ENCODE measurements at places on chromosomes 1 and 21.
A peak's percentile ranks its signal among the peaks of the same experiment; 100 is the strongest.

GRCh38 chr1:107803579-107803978, 161.4 kb downstream of the VAV3 start:
- DNase-seq: no peak

- no peak for DNase-seq
These were observed 9.1 kb downstream of the PPFIA4 start for GRCh38 chr1:203035111-203036000.

GRCh38 chr1:29984862-29985605, 738.4 kb downstream of the MATN1 start:
- no peak for DNase-seq

DNA sequence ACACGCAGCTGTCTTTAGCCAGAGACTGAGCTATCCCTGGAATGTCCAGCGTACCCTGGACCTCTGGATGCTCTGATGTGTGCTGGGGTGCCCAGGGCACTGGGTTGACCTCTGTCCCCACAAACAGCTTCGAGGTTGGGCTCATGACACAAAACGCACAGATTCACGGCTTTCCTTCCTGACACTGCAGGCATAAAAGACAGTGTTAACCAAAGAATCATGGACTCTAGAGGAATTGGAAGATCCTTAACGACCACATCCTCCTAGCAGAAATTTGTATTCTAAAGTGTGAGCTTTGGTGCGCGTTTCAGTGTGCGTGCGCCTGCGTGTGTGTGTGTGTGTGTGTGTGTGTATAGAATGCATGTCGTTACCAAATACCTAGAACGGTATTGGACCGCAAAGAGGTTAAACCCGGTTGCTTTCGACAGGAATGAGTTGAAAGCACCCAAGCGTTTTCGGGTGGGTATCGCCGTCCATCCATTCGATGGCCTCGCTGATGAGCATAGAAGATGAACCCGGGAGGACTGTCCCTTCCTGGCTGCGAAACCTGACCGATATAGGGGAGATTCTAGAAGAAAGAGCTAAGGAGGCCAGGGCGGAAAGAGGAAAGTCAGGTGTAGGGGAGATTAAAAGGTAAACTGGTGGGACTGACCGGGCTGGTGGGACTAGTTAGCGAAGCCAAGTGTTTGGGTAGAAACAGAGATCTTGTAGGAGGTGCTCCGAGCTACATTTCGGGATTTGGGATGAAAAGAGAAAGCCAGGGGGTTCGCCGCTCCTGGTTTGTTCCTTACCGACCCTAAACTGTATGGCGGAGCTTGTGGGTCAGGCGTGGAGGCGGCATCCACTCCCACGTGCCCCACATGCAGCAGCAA, 6.8 kb upstream of the LHX9 start:
- no peak for DNase-seq

GRCh38 chr1:147207192-147207591, 17.9 kb downstream of the FMO5 start:
- DNase-seq: no peak

DNA sequence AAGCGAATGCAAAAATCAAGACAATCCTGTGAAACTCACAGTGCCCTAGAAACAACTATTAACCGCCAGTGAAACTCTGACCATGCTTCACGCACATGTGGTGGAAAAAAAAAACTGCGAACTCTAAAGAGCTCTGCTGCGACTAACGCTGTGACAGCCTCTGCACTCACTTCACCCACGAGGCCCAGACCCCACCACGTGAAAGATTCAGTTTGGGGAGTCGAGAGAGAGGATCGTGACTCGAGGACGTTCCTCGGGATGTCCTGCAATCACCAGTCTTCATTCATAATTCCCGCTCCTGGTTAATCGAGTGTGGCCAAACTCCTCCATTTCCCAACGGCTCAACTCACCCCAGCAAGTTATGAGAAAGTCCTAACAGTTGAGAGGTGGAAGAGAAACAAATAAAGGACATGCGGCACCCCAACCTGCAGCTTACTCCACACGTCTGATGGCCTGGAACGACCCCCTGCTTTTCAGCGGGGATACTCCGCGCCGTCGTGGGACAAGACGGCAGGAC, 1.1 kb downstream of the SERBP1 start:
- DNase-seq: no peak

GRCh38 chr1:214844319-214844718, 238.2 kb upstream of the KCNK2 start:
- DNase-seq: no peak

GRCh38 chr1:46179138-46180081, 3.1 kb upstream of the P3R3URF start:
- peak; percentile 70 for DNase-seq

- no peak for DNase-seq
These were observed 36.8 kb upstream of the PTBP2 start for GRCh38 chr1:96684744-96685143.

GRCh38 chr1:229262239-229262638, 8.7 kb upstream of the RAB4A start:
- DNase-seq: no peak

DNA sequence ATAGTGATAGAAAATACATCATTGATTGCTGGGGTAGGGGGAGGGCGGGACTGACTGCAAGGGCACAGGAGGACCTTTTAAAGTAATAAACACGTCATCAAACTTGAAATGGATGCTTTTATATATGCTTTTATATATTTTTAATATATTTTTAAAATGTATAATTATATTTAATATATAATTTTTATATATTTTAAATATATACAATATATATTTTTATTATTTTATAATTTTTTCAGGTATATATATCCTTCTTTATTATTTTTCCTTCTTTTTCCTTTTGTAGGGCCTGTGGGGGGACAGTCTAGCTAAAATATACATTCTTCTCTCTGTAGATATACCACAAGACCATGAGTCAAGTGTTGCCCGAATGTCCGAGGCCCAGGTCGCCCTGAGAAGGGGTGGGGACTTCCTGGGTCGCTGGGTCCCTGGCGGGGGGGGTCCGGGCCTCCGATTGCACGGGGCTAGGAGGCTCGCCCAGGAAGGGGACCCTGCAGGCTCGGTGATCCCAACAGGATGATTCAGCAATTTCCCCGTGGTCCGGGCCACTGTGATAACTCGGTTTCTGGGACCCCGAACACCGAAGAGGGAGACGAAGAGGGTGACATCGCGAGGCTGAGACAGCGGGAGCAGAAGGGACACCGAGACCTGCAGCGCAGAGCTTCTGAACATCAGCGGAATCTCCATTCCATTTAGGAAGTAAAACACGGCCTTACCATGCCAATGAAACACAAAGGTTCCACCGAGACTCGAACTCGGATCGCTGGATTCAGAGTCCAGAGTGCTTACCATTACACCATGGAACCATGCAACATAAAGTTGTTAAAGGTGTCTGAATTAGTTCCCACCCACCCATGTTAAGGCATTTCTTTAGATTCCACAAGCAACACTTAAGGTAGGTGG, 112.5 kb upstream of the NBPF11 start:
- DNase-seq: no peak

GRCh38 chr1:66925558-66925910, 744 bp downstream of the MIER1 start:
- DNase-seq: no peak

- no peak for DNase-seq
These were observed 15.8 kb downstream of the HSPG2 start for GRCh38 chr1:21921100-21921875.

GRCh38 chr1:87094238-87094637, 179.8 kb downstream of the HS2ST1 start:
- DNase-seq: no peak

GRCh38 chr1:93468662-93469061, 20.7 kb downstream of the FNBP1L start:
- DNase-seq: no peak

DNA sequence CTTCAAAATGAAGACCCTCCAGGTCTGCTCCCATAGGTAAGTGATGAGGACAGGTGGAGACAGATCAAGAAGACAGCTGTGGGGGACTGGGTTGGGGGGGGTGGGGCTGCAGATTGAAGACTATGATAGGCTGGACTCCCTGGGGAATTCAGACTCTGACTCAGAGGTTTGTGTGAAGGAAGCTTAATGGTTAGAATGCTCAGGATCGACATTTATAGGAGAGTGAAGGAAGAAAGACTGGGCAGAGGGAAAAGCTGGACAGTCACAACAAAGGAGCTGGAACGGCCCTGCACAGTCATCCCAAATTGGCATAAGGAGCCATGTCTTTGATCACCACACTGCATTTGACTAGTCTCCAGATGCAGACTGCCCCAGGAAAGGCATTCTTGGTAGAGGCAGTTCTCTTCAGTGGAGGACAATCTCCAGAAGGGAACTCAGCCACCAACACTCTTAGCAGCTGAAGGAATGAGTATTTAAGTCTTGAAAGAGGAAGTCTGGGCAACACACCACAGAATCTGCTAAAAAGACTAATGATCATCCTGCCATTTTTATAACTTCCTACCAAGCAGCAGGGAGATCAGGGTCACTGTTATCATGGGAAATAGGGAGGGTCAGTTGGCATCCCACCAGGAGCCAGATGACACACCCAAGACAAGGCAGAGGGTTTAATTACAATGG, 120.0 kb upstream of the ZC3H11B start:
- no peak for DNase-seq

- no peak for DNase-seq
These were observed 12.7 kb upstream of the ASAP3 start for GRCh38 chr1:23496490-23497181.

DNA sequence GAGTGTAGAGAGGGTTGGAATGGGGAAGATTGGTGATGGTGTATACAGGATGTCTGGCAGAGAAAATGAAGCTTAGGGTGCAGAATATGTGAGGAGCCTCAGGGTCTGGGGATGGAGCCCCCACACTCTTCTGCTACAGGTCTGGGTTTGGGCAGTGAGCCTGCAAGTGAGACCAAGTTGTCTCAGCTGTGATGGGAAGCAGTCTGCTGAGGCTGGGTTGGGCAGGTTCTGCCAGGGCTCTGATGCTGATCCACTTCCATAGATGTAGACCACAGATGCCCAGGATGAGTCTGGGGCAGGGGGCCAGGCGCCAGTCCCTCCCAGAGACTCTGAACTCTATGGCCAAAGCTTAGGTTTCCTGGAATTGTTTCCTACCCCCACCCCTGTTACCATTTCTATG, 516.9 kb downstream of the PTPRU start:
- DNase-seq: no peak

GRCh38 chr1:30684881-30685795, 38.2 kb downstream of the MATN1 start:
- DNase-seq: no peak

GRCh38 chr1:11000526-11000925, 11.9 kb upstream of the TARDBP start:
- DNase-seq: no peak

DNA sequence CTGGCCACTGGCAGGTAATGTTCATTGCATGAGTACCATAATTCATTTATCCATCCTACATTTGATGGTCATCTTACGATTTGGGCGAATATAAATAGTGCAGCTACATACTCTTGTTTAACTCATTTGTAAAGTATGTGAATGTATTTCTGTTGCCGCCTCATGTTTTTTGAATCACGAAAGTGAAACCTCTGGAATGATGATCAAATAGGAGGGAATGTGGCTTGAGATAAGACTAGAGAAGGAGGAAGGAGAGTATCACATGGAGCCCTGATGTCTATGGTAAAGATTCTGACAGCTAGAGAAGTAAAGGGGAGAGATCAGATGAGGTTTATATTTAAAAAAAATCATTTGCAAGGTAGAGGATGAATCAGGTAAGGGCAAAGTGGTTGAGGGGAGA, 8.0 kb downstream of the MRPS14 start:
- DNase-seq: no peak

DNA sequence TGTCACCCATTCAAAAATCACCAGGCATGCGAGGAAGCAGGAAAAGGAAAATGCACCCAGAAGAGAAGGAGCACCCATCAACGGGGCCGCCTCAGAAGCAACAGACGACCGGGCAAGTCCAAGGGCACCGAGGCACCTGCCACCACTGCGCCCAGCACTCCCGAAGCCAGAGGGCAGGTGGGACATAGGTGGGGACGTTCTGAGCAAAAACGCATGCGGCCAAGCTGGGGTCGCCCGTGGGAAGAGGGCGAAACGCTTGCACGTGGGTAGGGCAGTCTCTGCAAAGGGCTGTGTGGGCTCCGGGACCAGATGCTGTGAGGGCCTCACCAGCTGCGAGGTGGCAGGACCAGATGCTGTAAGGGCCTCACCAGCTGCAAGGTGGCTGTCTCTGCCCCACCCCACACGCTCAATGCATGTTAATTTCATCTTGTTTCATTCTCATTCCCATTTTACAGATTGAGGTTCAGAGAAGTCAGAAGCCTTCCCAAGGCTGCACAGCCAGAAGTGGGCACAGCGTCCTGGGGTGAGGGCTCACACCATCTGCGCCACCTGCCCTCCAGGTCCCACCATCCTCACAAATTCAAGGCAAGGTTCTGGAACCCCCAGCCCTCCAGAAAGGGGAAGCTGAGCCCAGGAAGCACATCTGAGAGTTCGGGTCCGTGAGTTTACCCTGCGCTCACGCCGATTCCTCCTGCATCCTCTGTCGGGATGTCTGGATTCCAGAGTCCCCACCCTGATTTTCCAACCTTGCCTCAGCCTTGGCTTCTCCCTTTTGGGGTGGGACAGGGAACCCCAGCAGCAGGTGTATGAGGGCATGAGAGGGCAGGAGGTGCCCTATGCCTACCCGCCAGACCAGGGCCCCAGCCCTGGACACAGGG, 8.2 kb upstream of the SAMD11 start:
- DNase-seq: no peak

GRCh38 chr1:19828546-19828945, 13.5 kb upstream of the RNF186 start:
- DNase-seq: no peak

- DNase-seq: no peak
These were observed 16.0 kb downstream of the TNFSF4 start for GRCh38 chr1:173191011-173191705.

DNA sequence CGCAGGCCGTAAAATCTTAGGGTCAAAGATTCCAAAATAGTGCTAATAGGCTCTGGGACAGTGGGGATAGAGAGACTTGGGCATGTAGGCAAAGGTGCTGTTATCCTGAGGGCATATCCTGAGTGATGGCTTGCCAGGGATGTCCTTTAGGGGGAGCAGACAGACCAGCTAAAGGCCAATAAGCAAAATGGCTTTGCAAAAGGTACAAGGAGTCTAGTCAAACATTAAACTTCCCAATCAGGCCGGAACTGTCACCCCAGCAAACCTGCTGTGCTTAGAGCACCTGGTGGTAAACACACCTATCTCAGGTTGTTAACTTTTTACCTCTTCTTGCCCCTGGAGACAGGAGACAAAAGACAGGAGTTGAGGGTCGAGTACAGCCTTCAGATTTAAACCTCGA, 49.1 kb downstream of the TRABD2B start:
- no peak for DNase-seq

DNA sequence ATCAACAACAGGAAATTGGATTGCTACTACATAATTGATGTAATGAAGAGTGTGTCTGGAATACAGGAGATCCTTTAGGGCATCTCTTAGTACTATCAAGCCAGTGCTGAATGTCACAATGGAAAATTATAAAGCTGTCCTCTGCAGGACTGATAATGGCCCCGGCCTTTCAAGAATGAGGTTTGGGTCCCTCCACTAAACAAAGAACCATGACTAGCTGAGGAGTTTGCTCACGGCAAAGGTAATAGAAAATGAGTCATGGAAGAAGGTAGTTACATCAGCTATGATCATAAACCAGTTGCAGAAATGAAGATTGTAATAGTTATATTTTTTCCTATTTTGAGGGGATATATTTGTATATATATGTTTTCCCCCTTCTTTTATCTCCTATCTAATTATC, 145.8 kb downstream of the KCNJ6 start:
- no peak for DNase-seq

GRCh38 chr1:63743781-63744180, 30.0 kb upstream of the ROR1 start:
- DNase-seq: no peak

All from AG09319 (cell line).